ENCODE measurements at places on chromosomes 11 and 22.

GRCh38 chr11:43579171-43579918, 101.2 kb upstream of the HSD17B12 start:
- no peak for DNase-seq

DNA sequence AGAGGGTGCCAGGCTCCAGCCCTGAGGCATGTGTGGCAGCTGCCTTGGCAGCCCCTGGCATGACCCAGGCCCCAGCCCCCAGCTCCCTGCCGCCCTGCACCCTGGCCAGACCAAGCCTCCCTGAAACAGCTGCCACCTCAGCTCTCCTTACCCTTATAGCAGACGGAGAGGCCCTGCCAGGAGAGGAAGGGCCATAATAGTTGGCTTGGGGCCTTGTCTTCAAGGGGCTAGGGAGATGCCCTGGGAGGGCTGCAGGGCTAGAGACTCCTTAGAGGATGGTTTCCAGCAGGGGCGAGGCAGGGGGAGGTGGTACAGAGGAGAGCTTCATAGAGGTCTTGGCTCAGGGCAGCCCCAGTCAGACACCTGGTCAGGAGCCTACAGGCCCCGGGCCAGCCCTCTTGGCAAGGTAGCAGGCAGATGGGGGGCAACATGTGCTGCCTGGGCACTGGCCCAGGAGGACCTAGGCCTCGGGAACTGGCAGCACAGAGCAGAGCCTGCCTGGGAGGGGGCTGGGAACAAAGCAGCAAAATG, 13.0 kb downstream of the SMTN start:
- DNase-seq: no peak

DNA sequence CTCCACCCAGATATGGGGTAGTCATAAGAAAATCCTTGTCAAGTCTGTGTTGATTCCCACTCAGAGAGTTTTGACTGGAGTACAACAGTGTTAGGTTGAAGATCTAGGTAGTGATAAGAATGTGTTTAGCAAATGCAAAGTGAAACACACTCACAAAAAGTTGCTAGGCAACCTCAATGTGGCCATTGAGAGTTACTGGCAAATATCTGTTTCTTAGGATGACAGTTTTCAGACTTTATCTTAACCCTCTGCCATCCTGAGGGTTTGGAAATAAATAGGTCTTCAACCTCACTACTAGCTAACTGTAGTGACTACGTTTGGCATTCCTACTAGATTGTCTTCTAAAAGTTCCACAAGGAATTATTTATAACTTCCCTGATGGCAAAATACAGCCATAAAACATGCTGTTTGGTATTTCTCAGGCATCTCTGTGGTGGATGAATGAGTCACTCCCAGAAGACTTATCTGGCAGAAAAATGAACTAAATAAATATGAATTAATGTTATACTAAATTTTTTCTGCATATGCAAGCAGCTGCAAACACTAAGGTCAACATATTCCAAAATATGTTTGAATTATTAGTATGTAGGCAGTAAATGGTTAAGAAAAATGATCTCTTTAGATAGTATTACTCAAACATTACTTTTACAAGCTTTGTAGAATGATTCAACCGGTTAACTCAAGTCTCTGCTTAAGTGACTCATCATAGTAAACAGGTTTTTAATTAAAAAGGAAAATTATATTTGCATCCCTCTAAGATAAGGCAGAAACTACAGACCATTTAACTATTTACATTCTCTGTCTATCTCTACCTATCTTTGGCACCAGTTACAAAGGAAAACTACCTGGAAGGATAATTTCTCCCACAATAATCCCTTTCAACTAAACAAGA, 17.1 kb upstream of the SYTL2 start:
- DNase-seq: peak; percentile 33

GRCh38 chr11:17012712-17013547, 1.3 kb downstream of the PLEKHA7 start:
- no peak for DNase-seq

- no peak for DNase-seq
Observed at GRCh38 chr22:31083377-31083768, 2.3 kb downstream of the SMTN start.

- DNase-seq: no peak
Observed at GRCh38 chr11:106281455-106282173, 204.2 kb downstream of the AASDHPPT start.

DNA sequence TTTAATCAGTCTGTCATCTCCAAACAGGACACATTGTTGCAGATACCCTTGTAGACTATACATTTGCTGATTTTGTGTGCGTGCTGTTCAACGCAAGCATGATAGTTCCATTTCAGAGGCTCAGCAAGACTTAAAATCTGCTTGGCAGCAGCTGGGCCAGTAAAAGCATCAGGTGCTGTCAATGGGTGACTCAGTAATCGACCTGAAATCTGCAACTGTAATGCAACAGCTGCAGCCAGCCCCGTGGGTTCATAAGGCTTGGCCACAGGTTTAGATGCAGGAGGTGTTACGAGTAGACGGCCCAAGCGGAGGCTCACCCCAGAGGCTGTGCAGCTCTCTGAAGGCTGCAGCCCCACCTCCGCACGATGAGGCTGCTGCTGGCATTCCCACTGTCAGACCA, 84.6 kb downstream of the NTM start:
- DNase-seq: no peak

DNA sequence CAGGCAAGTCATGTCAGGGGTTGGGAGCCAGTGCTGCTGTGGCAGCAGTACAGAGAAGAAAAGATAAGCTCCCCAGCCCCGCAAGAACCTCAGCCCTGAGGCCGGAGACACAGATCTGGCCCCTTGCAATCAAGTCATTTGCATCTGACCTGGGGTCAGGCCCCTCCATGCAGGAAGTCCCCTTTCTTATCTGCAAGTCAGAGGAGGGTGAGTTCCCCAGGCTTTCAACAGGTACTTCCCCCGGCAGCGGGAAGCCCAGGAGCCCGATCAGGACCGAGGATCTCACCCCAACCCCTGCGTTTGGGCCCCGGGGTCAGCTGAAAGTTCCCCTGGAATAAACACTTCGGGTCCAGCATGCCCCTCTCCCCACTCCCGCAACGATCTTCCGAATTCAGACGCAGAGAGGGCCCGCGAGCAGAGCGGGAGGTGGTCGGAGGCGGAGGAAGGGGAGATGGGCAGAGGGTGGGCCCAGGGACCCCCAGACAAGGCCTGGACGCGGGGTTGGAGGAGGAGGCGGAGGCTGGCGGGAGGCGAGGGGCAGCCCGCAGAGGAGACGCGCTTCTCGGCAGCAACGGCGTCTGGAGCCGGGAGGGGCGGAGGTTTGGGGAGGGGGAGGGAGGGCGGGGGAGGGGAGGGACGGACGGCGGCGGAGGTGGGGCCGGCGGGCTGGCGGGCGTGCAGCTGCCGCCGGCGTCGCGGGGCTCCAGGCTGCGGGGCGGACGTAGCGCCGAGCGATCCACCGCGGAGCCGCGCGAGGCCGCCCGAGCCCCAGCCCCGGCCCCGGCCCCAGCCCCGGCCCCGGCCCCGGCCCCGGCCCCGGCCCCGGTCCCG, at the start of gene TSPAN18:
TSS of gene TSPAN18 (plus strand) at position 680 of the 831 bp plus-strand sequence. CDS start 179,455 bp downstream, outside the sequence.
- DNase-seq: peak; percentile 16

- no peak for DNase-seq
Observed at GRCh38 chr11:94477624-94478023, 16.0 kb downstream of the MRE11 start.

DNA sequence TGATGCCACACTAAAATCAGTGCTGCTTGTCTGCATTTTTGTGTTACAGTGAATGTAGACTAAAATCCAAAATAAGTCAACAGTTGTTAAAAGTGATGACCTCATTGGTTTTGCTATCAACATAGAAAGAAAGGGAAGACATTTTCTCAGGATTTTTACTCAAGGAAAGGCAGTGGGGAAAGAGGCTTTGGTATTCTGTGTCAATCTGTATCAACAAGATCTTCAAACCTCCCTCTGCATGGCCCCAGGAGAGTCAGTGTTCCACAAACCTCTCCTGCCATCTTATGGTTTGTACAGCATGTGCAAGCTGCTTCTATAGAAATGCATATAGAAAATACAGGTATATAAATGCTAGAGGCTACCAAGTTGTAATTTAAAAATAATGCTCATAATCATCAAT, 13.8 kb upstream of the OR51M1 start:
- no peak for DNase-seq

DNA sequence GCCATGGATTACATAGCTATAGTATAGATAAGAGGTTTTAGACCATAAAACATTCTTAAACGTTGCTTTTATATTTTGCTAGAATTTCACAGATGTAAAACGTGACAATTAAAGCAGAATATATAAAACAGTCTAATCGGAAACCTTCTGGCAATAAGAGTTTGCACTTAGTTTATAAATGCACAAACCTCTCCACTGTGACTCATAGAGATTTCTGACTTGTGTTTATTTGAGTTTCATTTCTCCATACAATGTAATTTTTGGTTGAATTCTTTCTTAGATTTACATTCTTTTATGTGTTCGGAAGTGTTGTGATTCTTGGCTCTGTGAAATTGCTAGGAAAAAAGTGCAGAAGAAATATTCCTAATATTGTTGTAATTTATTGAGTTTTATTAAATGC, 288.7 kb upstream of the CTSC start:
- no peak for DNase-seq

DNA sequence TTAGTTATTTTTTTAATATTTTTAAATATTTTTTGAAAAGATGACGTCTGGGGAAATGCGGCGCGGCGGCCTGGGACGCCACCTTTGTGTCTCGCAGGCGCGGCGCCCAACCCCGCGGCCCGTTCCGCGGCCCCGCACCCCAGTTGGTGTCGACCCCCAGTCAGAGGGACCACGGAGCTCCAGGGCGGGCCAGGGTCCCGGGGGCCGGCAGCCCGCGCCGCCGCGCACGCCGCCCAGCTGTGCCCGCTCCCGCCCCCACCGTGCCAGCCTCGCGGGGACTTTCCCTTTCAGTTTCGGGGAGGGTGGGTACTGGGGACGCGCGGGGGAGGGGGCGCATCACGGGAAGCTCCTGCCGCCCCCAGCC, 1.6 kb downstream of the CCND1 start:
- no peak for DNase-seq

DNA sequence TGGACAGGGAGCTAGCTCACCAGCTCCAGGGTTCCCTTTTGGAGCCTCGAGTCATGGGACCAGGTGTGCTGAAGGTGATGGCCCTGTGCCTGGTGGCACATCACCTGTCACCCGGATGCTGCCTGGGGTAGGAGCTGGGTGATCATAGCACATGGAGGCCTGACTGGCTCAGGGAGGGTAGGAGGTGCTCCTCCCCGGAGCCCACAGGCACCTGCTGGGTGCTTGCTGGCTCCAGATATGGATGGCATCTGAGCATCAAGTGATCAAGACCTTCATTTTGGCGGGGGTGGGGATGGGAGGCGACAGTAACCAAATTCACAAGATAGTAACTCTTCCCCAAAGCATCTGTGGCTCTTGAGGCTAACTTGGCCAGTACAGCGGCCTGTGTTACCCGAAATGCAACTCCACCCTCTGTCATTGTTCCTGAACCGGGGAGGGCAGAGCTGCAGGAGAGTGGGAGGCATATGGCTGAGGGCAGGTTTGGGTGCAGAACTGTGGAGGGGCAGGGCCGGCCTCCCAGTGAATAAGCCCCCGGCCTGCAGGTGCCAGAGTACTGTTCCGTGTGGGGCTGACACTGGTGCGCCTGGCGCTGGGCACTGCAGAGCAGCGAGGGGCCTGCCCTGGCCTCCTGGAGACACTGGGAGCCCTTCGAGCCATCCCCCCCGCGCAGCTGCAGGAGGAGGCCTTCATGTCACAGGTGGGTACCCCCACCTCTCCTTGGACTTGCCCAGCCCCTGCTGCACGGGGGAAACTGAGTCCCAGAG, 4.7 kb downstream of the TBC1D10C start:
- DNase-seq: no peak

DNA sequence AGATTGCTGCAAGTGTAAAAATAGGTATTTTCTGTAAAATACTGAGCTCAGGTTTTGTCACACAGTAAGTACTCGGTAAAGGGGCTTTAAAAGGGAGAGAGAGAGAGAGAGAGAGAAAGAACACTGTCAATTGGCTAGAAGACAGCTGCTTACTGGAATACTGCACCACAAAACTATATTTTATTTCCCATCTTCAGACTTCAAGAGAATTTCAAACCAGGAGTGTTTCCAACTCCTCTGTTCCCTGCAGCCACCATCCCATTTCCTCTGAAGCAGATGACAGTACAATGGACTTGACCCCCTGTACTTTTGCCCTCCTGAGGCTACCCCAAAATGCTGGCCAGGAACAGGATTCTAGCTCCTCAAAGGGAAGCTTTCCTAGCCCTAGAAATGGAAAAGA, 89.7 kb downstream of the RELT start:
- no peak for DNase-seq

DNA sequence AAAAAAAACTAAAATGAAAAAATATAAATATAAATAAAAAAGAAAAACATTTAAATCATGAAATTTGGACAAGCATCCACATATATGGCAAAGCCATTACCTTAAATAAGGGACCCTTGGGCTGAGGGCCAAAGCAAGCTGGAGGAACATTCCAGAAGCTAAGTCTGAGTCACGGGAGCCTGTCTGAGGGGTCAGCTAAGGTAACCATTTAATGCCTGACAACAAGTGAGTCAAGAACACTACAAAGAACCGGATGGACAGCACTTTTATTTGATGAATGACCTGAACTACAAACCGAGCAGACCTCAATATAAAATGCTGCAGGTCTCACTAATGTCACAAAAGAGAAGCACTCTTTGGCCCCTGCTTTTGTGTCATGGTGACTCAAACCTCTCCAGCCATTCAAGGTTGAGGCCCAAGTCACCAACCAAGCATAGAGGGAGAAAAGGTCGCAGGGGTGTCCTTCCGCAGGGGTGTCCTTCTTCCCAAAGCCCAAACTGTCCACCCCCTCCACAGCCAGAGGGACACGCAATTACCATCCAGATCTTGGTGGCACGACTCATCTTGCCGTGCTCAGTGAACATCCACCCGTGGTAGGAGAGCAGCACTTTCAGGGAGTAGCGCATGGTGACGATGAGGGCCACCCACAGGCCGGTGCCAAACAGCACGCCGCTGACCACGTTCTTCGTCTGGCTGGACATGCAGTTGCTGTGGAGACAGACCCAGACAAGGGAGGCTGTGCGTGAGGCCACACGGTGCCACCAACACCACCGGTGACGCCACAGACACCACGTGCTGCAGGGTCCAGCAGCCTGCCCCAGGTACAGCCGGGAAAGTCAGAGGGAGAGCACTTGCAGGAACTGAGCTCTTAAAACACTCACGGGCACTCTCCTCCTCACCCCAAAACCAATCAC, 34.5 kb downstream of the CPT1A start:
- DNase-seq: no peak

DNA sequence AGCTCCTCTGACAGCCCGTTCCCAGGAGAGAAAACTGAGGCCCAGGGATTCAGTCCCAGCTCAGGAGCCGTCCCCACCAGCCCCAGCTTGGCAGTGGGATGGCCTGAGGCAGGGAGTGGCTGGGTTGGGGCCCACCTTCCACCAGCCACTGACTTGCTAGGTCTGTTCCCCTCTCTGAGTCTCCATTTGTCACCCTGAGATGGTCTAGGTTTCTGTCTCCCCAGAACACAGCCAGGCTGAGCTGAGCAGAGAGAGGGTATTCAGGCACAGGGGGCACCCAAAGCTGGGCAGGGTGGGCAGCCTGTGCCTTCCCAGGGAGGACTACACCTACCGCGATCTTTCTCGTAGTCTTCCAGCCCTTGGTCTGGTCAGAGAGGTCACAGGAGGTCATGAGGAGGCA, 95.7 kb downstream of the PDE2A start:
- DNase-seq: no peak

- DNase-seq: no peak
Observed at GRCh38 chr22:47049078-47049624, 286.7 kb downstream of the TBC1D22A start.

- no peak for DNase-seq
Observed at GRCh38 chr11:109963101-109963500, 130.1 kb upstream of the ZC3H12C start.
